ENCODE measurements at places on chromosomes 5 and 9.
A peak's percentile ranks its signal among the peaks of the same experiment; 100 is the strongest.

DNA sequence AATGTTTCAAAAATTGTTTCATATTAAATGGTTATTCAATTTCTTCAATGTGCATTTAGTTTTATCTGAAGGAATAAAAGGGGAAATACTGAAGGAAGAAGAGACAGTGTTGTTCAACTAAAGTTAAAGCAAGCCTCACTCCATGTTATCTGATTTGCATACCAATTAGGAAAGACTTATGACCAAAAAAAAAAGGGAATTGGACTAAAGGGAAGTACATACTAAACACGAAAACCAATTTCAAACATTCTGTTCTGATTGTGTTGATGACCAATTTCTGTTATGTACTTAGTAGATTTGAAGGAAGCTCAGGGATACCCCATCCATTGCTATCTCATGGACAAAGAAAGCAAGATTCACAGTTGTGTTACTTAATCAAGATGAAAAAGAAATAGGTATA, 4.9 kb upstream of the GAPT start:
- no peak for DNase-seq

- no peak for DNase-seq
Observed at GRCh38 chr9:89543111-89543510, 45.2 kb upstream of the SEMA4D start.

- DNase-seq: no peak
Observed at GRCh38 chr9:6757132-6757455, 679 bp upstream of the KDM4C start.

DNA sequence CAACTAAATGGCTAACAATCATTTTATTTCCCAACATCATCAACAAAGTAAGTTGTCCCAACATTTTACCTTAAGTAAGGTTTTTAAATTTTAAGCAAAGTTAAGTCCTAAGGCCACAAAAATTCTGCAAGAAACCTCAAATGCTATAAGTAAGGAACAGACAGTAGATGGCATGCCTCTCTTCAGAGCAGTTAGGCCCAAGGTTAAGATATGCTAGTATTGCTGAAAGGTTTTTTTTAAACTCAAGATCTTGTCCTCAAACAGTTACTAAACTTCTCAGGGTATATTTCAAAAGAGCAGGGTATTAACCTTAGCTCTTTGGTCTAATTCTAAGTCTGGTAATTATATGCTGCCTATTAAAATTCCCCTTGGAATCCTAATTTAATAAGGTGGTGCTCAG, 35.1 kb downstream of the PJA2 start:
- no peak for DNase-seq

DNA sequence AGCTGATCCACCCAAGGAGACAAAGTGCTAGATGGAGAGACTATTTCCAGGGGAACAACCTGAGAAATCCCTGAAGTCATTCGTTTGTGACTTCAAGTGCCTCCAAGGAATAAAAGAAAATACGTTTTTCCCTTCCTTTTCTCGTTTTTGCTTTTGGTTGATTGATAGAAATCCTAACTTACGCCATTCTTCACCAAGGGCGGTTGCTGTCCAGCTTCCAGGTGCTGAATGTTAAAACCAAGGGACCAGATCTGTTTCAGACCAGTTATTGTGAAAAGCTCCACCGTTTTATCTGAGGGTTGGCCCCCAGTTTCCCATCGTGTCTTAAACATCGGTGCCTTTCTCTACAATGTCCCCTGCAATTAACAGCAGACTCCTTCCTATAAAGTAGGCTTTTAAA, 600.7 kb upstream of the SGCD start:
- DNase-seq: no peak

DNA sequence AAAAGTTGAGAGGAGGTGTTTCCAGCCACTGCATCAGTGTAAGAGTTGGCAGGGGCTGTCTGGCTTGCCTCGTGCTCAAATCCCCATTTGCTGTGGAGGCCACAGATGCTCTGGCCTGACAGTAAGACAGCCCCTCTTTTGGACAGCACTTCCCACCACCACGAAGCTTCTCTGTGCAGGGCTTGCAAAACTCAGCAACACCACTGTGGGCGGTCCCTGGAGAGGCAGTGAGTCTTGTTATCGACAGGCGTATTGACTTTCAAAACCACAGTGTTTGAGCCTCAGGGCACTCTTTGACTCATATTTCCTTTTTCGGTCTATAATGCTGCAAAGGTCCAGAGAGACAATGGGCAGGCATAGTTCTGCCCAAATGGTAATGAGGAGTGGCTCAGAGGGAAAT, 539.5 kb downstream of the EBF1 start:
- DNase-seq: no peak

GRCh38 chr5:34656001-34656699, at the start of gene RAI14:
TSS of gene RAI14 (plus strand) at chr5:34656328. CDS start at chr5:34686920, 30,592 bp downstream.
- DNase-seq: peak; percentile 70

DNA sequence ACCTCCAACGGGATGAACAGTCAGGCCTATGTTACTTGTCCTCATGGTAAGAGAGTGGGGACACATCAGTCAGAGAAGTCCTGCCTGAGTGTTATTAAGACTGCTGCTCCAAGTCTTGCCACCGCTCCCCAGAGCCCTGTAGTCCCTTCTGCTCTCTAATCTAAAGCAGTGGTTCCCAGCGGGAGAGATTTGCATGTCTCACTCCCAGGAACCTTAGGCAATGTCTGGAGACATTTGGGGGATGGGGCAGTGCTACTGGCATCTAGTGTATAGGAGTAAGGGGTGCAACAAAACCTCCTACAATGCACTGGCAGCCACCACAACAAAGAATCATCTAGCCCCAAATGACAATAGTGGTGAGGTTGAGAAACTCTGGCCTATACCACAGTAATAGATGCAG, 2.6 kb upstream of the SVEP1 start:
- DNase-seq: no peak
